Upper lobe of left lung (tissue), 6 donors: ENCODE measurements at places on chromosomes 1 and 21. TPM values are rescaled to one million over a fixed set of nuclear protein-coding genes. Genes with fewer than 3 reads are reported as not detected.

- peaks cover 2% of the 10 kb centered on the region for H3K4me1 ChIP-seq
- H3K27ac ChIP-seq = peak overlapping the region; percentile 56
- peak overlapping the region; percentile 56 for H3K4me3 ChIP-seq
- no peaks in the 10 kb centered on the region for H3K27me3 ChIP-seq
These were observed 352 bp downstream of the KCNK1 start for GRCh38 chr1:233614173-233614742.

DNA sequence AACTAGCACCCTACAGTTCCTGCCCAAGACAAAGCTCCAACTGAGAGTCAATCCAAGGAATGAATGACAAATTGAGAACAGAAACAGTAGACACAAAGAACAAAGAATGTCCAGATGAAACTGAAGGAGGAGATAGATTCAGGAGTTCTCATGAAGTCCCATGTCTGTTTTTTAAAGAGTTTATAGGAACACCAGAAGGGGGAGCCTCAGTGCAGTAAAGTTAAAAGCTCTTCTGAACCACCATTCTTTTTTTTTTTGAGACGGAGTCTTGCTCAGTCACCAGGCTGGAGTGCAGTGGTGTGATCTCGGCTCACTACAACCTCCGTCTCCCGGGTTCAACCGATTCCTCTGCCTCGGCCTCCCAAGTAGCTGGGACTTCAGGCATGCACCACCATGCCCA lies 323.6 kb downstream of the MRPL39 start:
- no peak overlapping the region for H3K4me3 ChIP-seq
- DNase-seq = no peak
- no peaks in the 10 kb centered on the region for H3K27me3 ChIP-seq
- H3K27ac ChIP-seq = no peak overlapping the region

DNA sequence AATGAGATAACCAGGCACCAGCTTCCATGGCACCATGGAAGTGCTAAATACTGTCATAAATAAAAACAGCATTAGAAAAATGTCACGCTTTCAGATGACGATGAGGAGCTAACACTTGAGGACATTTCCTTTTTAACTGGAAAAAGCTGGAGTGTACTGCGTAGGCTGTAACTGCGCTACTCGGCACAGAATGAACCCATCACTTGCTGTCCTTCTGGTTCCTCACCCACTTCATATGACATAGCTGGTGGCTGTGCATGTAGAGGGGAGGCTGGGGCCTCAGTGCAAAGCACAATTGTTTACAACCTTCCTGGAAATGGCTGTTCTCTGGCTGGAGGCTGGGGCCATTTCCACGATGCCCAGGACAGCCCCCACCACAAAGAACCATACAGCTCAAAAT lies 55.7 kb downstream of the NTPCR start:
- H3K27ac ChIP-seq = no peak overlapping the region
- H3K27me3 ChIP-seq = no peaks in the 10 kb centered on the region
- H3K4me3 ChIP-seq = no peak overlapping the region

GRCh38 chr1:109845658-109846057 lies 65.0 kb upstream of the CSF1 start:
- H3K27ac ChIP-seq = no peak overlapping the region
- H3K4me1 ChIP-seq = no peaks in the 10 kb centered on the region
- no peak overlapping the region for H3K4me3 ChIP-seq
- H3K27me3 ChIP-seq = no peaks in the 10 kb centered on the region
- H3K36me3 ChIP-seq = no peaks in the 10 kb centered on the region
- no peak for DNase-seq

GRCh38 chr1:36223381-36223995 lies 755 bp upstream of the THRAP3 start:
- no peaks in the 10 kb centered on the region for H3K27me3 ChIP-seq
- peak overlapping the region; percentile 65 for H3K4me3 ChIP-seq
- no peak for DNase-seq
- peak overlapping the region; percentile 96 for H3K27ac ChIP-seq
- H3K36me3 ChIP-seq = peaks cover 15% of the 10 kb centered on the region
- H3K4me1 ChIP-seq = peaks cover 29% of the 10 kb centered on the region

GRCh38 chr1:159181328-159182024 lies 10.1 kb downstream of the CADM3 start:
- H3K27ac ChIP-seq = no peak overlapping the region
- H3K27me3 ChIP-seq = no peaks in the 10 kb centered on the region
- H3K4me3 ChIP-seq = no peak overlapping the region
- DNase-seq = no peak
- no peaks in the 10 kb centered on the region for H3K4me1 ChIP-seq
- H3K36me3 ChIP-seq = no peaks in the 10 kb centered on the region

GRCh38 chr1:15088281-15088971 lies 65.1 kb upstream of the TMEM51 start:
- peaks cover 20% of the 10 kb centered on the region for H3K4me1 ChIP-seq
- H3K27me3 ChIP-seq = no peaks in the 10 kb centered on the region
- H3K4me3 ChIP-seq = no peak overlapping the region
- DNase-seq = no peak
- no peaks in the 10 kb centered on the region for H3K36me3 ChIP-seq
- peak overlapping the region; percentile 33 for H3K27ac ChIP-seq

- no peak overlapping the region for H3K4me3 ChIP-seq
- no peaks in the 10 kb centered on the region for H3K36me3 ChIP-seq
- no peaks in the 10 kb centered on the region for H3K27me3 ChIP-seq
- DNase-seq = no peak
- peaks cover 20% of the 10 kb centered on the region for H3K4me1 ChIP-seq
These were observed 145.4 kb downstream of the GALNT2 start for GRCh38 chr1:230212405-230212936.

DNA sequence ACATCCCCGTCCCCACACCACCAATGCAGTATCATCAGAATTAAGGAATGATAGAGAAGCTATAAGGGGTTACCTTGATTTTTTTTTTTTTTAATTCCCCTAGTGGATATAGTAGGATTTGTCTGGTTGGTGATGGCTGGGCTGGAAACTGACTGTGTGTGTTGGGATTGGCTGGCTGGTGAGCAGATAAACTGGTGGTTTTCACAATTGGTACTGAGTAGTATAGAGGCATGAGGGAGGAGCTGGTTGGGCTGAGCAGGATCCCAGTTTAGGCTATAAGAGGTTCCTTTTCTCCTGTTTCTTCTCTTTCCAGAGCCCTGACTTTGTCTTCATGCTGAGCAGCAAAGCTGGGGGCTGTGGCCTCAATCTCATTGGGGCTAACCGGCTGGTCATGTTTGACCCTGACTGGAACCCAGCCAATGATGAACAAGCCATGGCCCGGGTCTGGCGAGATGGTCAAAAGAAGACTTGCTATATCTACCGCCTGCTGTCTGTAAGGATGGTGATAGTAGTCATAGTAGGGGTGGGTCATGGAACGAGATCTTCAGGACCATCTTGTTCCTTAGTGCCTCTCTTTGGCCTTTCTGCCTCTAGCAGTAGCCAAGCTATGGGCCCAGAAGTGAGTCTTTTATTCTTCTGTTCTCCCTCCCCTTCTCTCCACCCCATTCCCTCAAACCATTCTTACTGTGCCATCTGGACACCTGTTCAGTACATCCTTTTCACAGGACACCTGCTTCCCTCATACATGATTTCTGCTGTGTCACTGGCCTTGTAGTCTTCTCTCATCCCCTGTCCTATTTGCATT lies 26.9 kb downstream of the RAD54L start:
- peaks cover 12% of the 10 kb centered on the region for H3K36me3 ChIP-seq
- H3K4me3 ChIP-seq = no peak overlapping the region
- no peak for DNase-seq

DNA sequence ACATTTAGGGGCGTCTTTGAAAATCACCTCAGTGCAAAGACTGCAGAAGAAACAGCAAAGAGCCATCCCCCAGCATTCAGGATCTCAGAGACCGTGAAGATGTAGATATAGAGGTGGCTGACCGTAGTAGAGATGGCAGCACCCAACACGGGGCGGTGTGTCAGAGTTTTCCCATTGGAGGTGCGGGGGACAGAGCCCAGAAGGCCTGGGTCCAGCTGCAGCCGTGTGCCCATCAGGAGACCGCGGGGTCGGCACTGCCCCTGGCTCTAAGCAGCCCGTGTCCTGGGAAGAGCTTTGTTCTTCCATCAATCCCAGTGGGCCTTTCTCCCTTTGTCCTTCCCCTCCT lies 1.1 kb downstream of the GABRD start:
- no peak overlapping the region for H3K4me3 ChIP-seq
- peaks cover 19% of the 10 kb centered on the region for H3K4me1 ChIP-seq
- H3K36me3 ChIP-seq = no peaks in the 10 kb centered on the region
- no peak for DNase-seq
- H3K27ac ChIP-seq = no peak overlapping the region

PAX7 gene
- total RNA-seq = not detected

HFM1 gene
- 0.30 TPM for total RNA-seq

MED8 gene
- 44.2 TPM for total RNA-seq

MROH9 gene
- total RNA-seq = 0.67 TPM

C1orf167 gene
- total RNA-seq = 14.3 TPM

STYXL2 gene
- 0.23 TPM for total RNA-seq

S100A16 gene
- total RNA-seq = 133 TPM
